ENCODE measurements at places on chromosomes 6 and 20.

DNA sequence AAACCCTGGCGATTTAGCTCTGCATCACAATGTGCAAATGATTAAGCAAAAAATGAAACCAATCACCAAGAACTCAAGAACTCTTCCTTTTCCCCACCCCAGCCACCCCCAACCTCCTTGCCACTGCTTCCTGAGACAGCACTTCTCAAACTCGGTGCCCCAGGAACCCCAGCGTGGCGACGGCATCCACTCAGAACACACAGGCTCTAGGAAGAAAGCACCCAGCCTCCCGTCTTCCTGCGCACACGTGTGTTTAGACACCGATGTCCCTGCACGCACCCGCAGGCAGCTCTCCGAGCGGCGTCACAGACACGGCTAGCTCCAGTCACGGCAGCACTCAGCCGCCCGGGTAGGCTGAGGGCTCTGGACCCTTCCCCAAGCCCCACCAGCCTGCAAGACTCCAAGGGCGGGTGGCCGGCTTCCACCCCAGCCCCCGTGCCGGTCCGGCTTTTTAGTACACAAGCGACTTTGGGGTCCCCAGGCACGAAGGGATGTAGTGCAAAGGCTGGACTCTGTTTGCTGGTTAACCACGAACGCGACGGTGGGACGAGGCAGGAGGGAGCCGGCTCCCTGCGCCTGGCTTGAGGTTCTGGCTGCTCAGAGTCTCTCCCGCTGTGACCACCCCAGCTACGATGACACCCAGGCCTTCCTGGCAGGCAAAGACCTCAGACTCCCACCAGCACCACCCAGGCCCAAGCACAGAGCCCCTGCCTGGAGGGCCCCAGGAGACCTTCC lies 51.9 kb downstream of the KCNQ2 start:
- no peak for DNase-seq

DNA sequence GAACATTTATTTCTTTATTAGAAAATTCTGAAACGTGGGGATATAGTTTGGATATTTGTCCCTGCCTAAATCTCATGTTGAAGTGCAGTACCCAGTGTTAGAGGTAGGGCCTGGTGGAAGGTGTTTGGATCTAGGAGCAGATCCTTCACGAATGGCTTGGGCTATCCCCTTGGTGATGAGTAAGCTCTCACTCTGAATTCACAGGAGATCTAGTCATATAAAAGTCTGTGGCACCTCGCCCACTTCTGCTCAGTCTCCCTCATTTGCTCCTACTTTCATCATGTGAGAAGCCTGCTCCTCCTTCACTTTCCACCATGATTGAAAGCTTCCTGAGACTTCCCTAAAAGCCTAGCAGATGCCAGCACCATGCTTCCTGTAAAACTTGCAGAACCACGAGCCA lies 96.8 kb upstream of the GJE1 start:
- DNase-seq = no peak

- DNase-seq = no peak
These were observed 3.6 kb downstream of the FOXC1 start for GRCh38 chr6:1613346-1613687.

GRCh38 chr6:130749402-130749801 lies 77.8 kb upstream of the SMLR1 start:
- DNase-seq = no peak

GRCh38 chr6:156710479-156710878 lies 66.7 kb upstream of the ARID1B start:
- DNase-seq = no peak

Data from NCI-H1694 treated with DMSO at 0.1 percent for 48 hours (cell line).